ENCODE measurements at places on chromosomes 11 and 22.

GRCh38 chr11:100359281-100359680 is 327.8 kb upstream of the ARHGAP42 start:
- DNase-seq = no peak

DNA sequence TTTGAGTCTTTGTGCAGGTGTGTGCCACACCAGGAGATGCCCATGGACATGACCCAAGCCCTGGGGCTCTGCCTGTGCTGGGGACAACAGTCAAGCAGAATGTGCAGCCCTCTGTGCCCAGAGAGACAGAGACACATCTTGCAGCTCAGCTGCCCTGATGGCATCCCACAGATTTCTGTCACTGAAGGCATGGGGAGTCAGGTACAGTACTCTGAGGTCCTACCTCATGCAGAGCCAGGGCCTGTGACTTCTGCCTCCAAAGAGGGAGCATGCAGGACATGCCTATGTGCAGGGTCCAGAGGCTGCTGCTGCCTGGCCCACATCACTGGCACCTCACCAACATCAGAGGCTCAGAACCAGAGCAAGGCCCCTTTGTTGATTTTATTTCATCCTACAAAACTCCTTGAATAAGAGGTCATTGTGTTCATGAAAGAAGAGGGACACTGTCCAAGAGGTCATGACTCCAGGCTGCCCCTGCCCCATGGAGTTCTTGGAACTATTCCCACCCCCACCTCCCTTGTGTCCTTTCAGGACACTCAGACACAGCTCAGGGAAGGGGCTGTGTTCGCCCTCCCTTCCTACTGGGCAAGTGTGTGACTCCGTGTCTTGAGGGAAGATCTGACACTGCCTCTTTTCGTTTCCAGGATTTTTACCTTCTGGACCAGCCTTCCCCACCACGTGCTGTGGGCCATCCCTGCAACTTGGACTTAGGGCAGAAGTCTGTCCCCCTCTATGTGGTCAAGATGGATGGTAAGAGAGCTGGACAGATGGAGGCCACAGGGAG is 62.3 kb downstream of the BTG4 start:
- DNase-seq = no peak

- no peak for DNase-seq
These were observed 1.5 kb downstream of the LSP1 start for GRCh38 chr11:1854132-1854948.

- no peak for DNase-seq
These were observed 20.2 kb downstream of the ST3GAL4 start for GRCh38 chr11:126375726-126376125.

GRCh38 chr11:118771547-118772288 is 19.2 kb downstream of the DDX6 start:
- DNase-seq = peak; percentile 56

- no peak for DNase-seq
These were observed 157.2 kb upstream of the TMEM45B start for GRCh38 chr11:129658526-129658867.

GRCh38 chr11:79243422-79244210 is 197.2 kb downstream of the TENM4 start:
- no peak for DNase-seq

DNA sequence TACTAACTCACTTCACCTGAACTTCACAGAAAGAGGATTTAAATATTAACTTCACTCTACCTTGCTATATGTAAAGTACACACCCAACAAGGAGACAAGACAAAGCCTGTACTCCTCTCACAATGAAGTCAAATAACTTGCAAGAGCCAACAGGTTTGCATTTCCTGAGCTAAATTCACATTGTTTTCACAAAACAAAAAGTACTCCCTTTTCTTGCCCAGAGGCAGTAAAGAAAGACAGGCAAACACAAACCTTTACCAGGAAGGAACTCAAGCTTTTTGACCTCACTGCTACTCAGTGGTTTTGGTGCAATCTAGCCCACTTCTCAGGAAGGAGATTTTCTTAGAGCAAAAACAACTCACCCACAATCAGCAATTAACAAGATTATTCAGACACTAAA is 15.7 kb downstream of the USP28 start:
- DNase-seq = no peak

DNA sequence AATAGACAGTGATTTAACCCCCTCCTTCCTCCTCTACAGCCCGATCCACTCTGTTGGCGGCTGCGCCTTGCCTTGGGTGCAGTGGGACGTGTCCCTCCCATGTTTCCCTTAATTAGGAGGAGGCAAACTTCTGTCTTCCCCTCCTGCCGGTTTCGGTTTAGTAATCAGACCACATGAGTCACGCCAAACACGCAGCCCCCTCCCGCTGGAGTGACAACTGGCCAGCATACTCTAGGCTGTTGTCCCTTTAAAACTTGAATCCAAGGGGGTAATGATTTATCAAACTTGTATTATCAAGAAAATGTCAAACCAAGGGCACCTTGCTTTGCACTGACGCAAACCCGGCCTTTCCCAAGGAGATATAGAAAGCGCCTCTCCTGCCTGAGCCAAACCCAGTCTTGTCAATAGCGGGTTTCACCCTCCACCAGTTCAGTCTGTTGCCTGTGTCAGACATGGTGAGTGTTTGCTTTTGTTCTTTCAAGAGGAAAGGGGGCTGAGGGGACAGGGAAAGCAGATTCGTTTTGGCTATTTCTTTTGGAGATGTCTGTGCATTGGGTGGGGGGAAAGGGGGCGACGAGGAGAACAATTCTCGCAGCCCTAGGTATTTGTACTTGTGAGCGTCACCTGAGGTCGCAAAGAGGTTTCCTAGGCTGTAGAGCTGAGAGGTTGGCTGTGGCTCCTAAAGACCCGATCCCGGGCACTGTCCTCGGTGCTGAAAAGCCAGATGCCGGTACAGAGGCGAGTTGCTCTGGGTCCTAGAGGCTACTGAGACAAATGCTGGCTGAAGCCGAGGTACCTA is at the start of gene SLC6A5:
Gene SLC6A5, plus strand, starts transcription at position 388 of the 799 bp plus-strand sequence. Its CDS starts 65 bp downstream, at position 453.
- peak; percentile 9 for DNase-seq

- DNase-seq = no peak
These were observed 17.4 kb downstream of the AMOTL1 start for GRCh38 chr11:94785509-94785908.

DNA sequence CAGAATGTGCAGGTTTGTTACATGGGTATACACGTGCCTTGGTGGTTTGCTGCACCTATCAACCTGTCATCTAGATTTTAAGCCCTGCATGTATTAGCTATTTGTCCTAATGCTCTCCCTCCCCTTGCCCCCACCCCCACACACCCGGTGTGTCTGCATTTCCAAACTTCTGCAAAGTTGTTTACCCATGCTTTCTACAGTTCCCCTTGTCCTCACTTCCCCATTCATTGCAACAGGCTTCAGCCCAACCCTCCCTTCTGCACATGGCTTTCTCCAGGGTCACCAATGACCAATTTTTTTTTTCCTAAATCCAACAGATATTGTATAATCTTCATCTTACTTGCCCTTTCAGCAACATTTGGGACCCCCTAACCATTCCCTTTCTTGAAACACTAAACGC is 32.0 kb upstream of the NUP50 start:
- DNase-seq = peak; percentile 81

DNA sequence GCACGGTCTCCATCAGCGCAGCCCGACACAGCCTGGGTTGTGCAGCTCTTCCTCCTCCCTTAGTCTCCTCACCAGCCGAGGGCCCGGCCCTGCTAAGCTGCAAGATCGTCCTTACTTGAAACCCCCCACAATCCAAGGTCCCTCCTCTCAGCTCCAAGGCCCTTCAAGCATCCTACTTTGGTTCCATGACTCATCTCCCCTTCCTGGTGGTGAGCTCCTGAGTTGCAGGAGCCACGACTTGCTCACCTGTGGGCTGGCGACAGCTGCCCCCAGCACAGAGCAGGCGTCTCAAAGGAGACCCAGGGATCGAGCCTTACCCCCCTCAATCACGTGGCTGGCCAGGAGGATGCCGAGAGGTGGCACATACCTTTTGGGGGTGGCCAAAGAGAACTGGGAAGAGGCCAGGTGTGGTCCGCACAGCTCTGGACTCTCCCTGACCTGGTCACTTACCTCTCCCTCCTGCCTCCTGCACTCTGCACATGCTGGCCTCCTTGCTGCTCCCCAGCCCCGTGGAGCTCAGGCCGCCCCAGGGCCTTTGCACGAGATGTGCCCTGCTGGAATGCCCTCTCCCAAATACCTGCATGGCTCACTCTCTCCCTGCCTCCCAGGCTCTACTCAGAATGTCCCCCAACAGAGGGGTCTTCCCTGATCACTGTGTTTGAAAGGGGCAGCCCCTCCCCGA is 35.2 kb upstream of the FADD start:
- no peak for DNase-seq

DNA sequence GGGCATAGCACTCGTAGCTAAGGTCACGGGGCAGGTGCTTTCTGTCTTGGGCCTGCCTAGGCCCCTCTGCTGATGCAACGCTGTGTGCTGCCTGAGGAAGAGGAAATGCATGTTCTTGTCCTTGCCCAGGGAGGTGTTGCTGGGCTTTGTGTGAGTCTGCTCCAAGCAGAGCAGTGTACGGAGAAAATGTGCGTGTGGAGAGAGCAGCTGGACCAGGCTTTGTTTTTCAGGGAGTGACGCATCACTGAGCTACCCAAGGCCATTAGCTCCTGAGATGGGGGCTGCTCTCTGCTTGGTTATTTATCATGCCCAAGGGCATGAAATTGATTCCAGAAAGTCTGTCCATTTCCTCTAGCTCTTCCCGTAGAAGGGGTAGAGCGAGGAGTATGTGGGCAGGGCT is 82.9 kb upstream of the THY1 start:
- no peak for DNase-seq

- no peak for DNase-seq
These were observed 1.0 kb downstream of the SFI1 start for GRCh38 chr22:31497148-31497938.

- no peak for DNase-seq
These were observed 97.9 kb downstream of the ZNF280B start for GRCh38 chr22:22410677-22411076.

- no peak for DNase-seq
These were observed 116.8 kb upstream of the NNMT start for GRCh38 chr11:114179234-114179941.

GRCh38 chr11:28086569-28086968 is 21.4 kb downstream of the KIF18A start:
- DNase-seq = no peak

Data from inflammatory macrophage treated with lipopolysaccharide for 1 hour (primary cell).